Left kidney (tissue), 8 donors: ENCODE measurements at places on chromosomes 13 and 19.
A peak's percentile ranks its signal among the peaks of the same experiment; 100 is the strongest.

DNA sequence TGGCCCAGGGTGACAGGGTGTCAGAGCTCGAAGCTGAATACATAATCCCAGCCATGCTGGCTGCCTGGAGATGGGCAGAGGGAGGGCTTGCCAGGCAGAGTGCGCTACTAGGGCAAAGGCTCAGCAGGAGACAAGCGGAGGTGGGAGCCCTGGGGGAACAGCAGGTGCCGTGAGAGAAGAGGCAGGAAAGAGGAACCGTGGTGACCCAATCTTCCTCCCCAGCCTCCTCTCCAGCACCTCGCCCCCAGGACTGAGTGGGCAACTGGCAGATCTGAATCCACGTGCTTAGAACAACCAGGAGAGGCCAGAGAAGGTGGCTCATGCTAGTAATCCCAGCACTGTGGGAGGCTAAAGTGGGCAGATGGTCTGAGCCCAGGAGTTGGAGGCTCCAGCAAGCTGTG lies 11.0 kb upstream of the CCL25 start:
- DNase-seq, result no peak

DNA sequence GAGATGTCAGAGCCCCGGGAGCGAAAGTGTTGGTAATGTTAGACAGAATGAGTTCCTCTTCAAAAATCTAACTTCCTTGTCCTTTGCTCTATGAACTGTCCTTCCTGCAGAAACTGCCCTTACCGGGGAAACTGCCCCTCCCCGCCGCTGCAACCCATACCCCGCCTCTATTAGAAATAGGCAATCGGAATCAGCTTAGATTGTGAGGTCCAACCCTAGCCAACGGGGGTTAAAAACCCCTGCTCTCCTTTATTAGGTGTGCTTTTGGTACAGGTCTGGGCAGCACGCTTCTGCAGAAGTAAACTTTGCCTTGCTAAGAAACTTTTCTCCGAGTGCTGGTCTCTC lies 11.5 kb upstream of the CAPNS1 start:
- no peak for DNase-seq

- DNase-seq, result no peak
Measured at GRCh38 chr19:49205114-49205513, 47.5 kb downstream of the TRPM4 start.

DNA sequence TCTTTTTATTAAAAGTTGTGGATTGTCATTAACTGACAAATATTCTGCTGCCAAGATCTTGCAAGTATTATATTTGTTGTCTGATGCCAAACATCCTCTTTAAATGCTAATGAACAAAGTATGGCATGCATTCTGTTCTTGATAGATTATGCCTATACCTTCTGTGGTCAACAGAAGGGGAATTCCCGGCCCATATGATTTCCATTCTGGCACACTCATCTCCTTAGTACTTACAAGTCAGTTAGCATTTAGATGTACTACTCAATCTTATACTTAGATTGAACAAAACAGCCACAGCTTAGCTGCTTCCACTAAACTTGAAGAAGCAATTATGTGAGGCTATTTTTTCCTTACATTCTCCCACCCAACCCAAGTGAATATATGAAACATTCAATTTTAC lies 246.1 kb upstream of the DACH1 start:
- DNase-seq, result no peak

- DNase-seq, result no peak
Measured at GRCh38 chr13:43614063-43614462, 172.7 kb downstream of the ENOX1 start.

- no peak for DNase-seq
Measured at GRCh38 chr13:44337581-44337980, 36.0 kb upstream of the SERP2 start.

- no peak for DNase-seq
Measured at GRCh38 chr13:111925146-111925875, 141.6 kb upstream of the SOX1 start.

DNA sequence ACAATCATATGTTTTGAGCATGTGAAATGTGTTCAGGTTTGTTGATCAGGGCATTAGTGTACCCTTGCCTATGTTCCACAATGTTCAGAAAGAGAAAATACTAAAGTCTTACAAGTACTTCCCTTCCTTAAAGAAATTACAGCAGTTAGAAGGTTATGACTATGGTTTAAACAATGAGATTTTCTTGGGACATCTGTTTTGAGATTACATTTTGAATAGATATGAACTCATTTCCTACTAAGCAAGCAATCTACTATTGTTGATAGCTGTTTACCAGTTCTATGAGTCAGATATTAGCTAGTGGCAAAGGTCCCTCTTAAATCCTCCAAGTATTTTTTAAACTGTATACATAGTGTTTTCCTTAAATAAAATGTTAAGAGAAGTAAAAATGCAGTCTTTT lies 241.3 kb downstream of the DACH1 start:
- DNase-seq, result no peak

DNA sequence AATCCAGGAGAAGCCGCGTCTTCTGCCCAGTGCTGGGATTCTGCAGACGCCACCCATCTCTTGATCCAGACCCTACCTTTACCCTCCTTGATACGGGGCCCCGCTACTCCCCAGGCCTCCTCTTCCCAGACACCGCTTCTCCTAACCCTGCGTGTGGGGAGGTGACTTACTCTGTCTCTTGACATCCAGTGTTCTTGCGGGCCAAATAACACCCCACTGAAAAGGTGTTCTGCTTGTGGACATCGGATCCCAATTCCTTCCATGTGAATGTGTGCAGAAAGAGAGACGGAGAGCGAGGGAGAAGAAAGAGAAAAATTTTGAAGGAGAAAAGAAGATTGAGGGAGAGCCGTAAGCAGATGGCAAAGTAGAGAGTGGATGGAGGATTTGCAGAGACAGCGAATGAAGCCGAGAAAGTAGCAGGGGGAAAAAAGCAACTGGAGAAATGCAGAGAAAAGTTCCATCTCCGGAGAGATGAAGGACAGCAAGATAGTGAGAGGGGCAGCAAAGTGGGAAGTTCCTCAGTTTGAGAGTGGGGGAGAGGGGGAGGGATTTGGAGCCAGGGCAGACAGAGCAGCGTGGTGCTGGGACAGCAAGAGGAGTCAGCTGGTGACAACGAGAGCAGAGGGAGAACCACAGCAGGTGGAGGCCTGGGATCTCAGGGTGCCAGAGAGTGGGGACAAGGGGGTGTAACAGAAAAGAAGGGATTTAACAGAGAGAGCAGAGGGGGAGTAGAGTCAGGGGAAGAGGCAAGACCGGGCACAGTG lies 814 bp downstream of the ZNF480 start:
- peak; percentile 17 for DNase-seq
